ENCODE measurements at places on chromosomes 1 and 21.

GRCh38 chr1:3921765-3922164 is 21.7 kb upstream of the C1orf174 start:
- DNase-seq: no peak

DNA sequence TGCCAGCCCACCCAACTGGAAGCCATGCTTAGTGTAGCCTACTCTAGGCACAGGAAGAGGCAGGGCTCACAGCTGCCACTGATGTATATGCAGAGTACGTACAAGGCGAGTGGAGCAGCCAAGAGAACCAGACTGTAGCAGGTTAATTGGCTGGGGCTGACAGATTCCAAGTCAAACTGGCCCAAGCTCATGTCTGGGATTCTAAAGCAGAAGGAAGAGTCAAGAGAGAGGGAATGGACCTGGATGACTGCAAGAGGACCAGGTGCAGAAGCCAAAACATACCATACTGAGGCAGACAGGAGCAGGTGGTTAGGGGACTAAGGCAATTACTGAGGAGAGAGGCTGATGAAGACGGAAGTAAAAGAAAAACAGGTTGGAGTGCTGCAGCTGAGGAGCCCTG is 51.3 kb upstream of the LRRN2 start:
- no peak for DNase-seq

GRCh38 chr1:12003762-12004161 is 15.5 kb upstream of the MIIP start:
- DNase-seq: no peak

DNA sequence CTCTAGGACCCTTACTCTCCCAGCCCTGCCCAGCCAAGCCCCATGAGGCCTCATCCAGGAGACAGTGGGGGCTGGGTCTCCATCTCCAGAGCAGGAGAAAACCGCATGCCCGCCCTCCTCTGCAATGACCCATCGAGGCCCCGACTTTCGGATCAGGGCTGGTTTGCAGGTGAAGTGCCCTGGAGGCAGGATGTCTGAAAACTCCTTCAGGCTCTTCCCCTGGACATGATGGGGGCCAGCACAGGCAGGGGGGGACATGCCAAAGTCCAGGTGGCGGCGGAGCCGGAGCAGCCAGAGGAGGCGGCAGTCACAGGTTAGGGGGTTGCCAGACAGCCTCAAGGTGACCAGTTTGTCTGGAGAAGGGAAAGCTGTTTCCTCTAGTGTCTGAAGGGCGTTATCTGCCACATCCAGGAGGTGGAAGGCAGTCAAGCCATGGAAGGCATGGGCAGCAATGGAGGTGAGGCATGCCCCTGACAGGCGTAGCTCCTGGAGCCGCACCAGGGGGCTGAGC is 3.9 kb downstream of the LINGO4 start:
- no peak for DNase-seq

DNA sequence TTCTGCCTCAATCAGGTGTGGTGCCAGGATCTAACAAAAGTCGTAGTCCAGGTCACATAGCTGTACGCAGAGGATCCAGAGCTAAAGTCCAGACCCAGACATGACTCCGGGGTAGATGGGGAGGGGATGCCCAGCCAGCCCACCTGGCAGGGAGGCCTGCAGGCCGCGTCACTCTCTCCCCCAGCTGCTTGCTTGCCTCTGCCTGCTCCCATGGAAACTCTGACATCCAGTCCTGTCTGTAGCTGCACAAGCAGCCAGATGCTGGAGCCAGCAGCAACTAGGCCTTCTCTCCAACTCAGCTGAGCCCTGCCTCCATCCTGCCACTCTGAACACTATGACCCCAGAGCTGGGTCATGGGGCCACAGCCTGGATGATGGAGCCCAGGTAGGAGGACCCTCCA is 8.1 kb downstream of the COL8A2 start:
- DNase-seq: no peak

- DNase-seq: peak; percentile 40
Measured at GRCh38 chr1:39900662-39901463, 854 bp downstream of the MYCL start.

- DNase-seq: peak; percentile 67
Measured at GRCh38 chr1:117754061-117754969, 148.5 kb downstream of the TENT5C start.

DNA sequence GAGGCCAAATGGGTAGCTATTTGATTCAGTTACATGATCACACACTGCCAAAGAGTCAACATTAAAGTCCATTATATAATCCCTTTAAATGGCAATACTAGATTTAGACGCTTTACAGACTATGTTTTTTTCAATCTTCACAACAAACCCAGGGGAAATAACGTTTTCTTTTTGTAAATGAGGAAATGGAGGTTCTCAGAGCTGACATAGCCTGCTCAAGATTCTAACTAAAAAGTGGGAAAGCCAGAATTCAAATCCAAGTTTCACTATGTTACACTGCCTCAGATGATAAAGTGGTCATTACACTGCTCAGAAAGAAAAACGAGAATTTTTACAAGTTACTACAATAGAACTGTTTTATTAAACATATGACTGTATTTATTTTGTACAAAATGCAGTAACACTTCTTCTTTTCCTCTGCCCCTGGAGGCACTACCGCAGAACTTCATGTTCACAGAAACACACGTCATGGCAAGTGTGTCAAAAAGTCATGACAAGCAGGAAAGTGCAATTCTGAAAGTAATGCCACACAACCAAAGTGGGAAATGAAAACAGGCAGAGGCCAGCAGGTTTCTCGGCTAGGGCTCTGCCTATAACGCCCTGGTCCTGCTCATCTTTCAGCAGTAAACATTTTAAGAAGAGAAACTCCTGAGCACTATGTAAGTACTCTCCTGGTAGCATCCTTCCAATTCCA is 19.0 kb downstream of the THEMIS2 start:
- DNase-seq: no peak

Data from WTC11 (cell line).